AG08396 (cell line): ENCODE measurements at places on chromosomes 16 and 17.

GRCh38 chr16:47395733-47396498 is 64.9 kb downstream of the ITFG1 start:
- DNase-seq: no peak

- DNase-seq: peak; percentile 84
Observed at GRCh38 chr17:15954222-15954621, 9.3 kb downstream of the ADORA2B start.

- no peak for DNase-seq
Observed at GRCh38 chr17:33924104-33924503, 331.0 kb upstream of the CCL2 start.

DNA sequence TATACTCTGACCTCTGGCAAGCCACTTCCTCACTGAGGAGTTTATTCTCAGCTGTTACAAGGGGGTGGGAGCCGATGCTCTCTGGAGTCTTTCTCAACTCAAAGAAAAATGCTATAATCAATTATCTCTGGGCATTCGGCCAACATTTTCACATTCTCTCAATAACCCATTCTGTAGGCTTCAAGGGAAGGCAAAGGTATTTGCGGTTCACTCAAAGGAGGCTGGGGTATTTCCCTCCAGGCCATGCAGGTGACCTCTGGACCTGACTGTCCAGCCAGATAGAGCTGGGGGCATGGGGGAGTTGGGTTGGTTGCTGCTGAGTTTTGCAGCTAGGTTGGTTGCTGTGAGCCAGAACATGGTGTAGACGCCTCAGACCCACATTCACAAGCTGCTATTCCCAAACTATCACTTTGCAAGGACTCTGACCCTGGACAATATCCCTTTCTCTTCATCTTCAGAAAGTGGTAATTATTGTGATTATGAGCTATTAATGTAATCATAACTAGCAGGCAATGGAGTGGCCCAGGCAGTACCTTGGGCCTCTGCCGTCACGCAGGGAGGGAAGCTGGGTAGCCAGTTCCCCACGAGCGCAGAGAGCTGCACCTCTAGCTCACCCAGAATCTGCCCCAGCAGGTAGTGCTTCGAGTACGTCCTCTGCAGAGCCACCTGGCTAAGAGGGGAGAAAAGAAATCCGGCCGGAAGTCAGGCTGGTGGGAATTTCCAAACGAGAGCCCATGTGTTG is 42.1 kb downstream of the AIPL1 start:
- DNase-seq: no peak

DNA sequence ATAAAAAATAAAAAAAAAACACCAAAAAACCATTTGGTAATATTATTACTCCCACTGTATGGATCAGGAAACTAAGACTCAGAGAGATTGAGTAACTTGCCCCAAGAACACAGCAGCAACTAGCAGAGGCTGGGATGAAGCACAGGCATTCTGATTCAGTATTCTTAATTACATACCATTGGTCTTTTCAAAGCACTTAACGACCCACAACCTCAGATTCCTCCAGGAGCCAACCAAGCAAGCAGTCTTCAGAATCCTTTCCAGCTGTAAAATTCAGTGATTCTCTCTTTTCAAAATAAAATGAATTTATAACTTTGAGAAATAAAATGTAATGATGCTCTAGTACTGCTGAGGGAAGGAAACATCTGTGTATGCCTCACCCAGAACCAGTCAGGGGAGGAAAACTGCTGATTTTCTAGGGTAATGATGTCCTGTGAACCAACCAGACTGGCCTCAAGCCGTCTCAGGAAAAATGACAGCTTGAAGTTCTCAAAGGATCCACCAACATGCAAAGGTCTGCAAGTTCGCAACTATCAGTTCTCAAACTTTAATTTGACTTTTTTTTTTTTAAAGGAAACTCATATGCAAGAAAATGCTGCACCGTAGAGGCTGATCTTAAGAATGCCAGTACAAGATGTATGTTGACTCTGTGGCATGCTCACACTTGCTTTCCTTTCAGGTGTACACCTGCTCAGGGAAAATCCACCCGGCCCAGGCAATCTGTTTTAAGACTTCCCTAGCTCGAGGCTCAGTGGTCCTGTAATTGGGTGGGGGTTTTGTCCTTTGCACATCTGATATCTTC is 9.0 kb downstream of the CUEDC1 start:
- DNase-seq: peak; percentile 54

GRCh38 chr17:27808628-27809027 is 8.3 kb upstream of the NOS2 start:
- DNase-seq: no peak

DNA sequence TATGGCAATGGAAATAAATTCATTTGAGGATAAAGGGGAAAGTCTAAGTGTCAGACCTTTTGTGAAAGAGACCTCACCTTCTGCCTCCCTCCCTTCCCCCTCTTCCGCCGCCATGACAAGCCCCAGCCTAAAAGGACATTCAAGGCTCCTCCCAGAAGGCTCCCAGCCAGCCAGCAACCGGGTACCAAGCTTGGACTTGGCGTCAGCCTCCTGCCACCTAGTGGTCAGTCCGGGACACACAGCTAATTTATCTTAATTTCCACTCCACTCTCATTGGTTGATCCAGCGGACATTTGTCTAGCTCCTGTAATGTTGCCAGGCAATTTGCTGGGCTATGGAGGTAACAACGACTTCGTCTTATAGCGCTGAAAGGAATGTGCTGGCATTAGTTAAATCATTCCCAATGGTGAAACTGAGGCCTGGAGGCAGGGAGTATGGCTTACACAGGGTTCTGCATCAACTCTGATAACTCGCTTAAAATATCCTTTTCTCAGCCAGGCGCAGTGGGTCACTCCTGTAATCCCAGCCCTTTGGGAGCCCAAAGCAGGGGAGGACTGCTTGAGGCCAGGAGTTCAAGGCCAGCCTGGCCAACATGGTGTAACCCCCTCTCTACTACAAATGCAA is 19.3 kb upstream of the CLEC3A start:
- peak; percentile 85 for DNase-seq

- no peak for DNase-seq
Observed at GRCh38 chr17:73465130-73465952, 153.5 kb upstream of the CDC42EP4 start.

GRCh38 chr16:75794426-75794825 is 68.1 kb upstream of the CPHXL start:
- DNase-seq: no peak

DNA sequence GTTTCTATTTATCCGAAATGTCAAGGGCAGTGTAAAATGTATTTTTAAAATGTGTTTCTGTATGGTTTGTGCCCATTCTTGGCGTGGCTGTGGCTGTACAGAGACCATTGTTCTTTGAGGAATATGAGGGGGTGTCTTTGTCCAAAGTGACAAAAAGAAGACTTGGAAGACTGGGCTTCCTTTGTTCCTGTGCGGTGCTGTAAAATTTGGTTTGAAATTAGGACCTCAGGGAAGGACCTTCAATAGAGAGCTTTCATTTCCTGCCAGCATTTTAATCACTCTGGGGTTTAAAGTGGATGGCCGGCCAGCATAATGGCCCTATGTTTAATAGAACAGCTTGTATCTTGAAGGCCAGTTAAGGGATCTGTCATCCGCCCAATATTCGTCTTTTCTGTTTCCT is 190.1 kb upstream of the TBX2 start:
- DNase-seq: no peak

- DNase-seq: no peak
Observed at GRCh38 chr16:51163894-51164566, 13.0 kb upstream of the SALL1 start.

DNA sequence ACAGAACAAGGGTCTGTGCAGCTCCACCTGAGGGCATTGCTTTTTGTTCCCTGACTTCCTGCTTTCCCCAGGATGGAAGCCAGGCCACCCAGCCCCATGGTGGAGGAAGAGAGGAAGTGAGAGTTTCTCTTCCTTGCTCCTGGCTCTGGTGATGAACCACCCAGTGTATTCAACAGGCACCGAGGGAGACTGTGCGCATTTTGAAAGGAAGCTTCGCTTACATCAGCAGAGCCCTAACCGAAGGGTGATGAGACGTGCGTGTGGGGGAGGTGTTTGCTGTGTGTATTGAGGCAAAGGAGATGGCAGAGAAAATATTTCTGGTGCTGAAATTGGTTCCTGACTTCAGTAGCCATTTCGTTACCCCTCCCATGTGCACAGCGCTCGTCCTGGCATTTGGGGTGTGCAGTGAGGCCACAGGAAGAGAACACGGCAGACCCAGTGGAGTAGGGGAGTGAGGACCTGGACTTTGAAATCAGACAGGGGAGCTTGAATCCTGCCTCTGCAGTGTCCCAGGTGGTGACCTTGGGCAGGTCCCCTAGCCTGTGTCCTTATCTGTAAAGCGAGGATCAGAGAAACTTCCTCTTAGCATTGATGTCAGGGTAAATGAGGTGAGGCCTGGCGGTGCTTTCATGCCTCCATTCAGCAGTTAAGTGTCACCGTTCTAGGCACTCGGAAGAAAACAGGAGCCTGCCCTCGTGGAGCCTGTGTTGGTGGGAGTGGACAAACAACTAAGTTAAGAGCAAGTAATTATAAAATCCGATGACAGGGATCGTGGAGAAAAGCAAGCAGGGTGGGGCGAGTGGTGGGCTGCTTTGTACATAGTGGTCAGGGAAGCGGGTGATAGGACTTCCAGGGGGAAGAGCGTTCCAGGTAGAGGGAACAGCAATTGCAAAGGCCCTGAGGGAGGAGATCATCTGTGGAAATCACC is 7.4 kb downstream of the CMIP start:
- no peak for DNase-seq
